ENCODE measurements at places on chromosomes 5 and 9.

DNA sequence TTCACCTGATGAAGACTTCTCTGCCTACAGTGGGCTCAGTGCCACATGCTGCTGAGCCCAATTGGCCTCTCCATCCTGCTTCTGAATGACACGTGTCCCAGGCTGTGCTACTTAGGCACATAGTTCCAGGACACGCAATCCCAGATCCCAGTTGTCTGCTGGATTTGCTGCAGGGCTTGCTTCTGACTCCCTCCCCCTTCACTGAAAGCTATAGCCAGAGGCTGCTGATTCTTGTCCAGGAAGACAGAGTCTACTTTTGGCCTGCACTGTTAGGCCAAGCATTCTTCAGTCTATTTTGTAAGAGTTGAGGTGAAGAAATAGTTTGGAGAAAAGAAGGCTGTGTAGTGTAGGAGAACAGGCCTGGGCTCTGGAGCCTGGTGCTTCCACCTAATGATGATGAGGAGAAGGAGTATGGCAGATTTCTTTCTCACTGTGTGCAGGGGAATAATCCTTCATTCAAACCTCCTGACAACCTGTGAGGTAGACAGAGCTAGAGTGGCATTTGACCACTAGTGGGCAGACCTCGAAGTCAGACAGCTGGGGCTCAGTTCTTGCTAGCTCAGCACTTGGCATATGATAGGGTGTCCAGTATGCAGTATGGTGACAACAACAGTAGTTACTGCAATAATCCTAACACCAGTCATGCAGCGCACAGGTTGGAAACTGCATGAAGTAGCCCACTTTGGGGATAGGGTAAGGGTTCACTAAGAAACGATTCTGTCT, 19.5 kb upstream of the ASPN start:
- DNase-seq: peak; percentile 45

- DNase-seq: no peak
Measured at GRCh38 chr9:4784403-4784802, 8.3 kb upstream of the RCL1 start.

GRCh38 chr5:80116465-80116864, 81.3 kb downstream of the THBS4 start:
- no peak for DNase-seq

GRCh38 chr9:11542781-11543180, 930.0 kb upstream of the PTPRD start:
- no peak for DNase-seq

DNA sequence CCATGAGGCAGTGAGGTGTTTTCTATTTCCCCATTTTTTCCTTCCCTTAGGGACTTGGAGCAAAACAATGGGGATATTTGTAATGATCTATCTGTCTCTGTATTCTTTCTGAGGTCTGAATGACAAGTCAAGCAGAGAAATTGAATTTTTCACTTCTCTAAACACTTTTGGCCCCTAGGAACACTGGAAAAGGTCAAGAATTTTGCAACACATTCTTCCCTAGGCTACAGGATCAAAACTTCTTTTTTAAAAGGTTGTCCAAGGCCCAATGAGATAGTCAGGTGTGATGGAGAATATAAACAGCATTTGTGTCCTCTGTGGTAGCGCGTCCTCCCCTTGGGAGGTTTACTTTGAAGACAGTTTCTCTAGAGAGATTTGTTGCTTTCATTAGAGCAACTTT, 620.5 kb downstream of the TLR4 start:
- no peak for DNase-seq

DNA sequence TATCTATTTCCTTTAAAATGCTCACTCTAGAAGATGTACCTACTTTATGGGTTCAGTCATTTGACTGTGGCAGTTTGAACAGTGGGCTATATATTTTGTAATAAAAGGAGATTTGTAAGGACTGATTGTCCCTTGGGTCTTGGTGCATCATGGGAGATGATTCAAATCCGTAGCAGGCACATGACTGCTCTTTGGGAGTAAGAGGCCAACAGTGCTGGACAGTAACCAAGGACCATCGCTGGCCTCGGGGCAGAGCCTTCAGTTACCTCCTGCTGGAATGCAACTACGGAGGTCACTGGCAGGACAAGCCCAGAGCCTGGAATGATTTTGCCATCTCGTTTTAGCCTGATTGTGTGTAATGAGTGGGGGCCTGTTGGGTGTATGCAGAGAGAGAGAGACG, 7.0 kb upstream of the MAMDC2 start:
- no peak for DNase-seq

DNA sequence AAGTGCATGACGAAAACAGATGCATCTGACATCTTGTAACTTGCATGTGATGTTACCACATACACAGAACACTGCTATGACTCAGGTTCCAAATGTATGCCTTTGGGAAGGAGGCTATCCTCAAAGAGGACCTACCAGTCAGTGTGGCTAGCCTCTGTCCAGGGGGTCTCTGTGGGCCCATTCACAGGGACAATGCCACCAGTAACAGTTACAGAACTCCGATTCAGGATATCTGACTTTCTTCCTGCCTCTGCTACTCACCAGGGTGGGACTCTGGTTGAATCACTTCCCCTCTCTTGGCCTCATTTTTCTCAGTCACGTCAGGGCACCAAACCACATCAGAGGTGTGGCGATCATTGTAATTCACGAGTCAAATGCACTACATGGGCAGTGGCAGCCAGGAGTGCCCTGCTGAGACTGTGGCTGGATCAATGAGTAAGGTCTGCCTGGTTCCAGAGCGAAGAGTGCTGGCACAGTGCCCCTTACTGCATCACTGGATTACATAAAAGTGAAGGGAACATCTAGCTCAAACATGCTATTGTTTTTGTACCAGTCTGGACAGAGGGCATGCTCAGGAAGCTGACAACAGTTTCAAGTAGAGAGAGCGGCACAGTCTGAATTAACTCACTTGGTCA, 13.2 kb downstream of the ATOX1 start:
- DNase-seq: peak; percentile 97

- no peak for DNase-seq
Measured at GRCh38 chr5:175745210-175745609, 87.3 kb downstream of the HRH2 start.

- peak; percentile 33 for DNase-seq
Measured at GRCh38 chr9:69573651-69574050, 98.5 kb downstream of the APBA1 start.

DNA sequence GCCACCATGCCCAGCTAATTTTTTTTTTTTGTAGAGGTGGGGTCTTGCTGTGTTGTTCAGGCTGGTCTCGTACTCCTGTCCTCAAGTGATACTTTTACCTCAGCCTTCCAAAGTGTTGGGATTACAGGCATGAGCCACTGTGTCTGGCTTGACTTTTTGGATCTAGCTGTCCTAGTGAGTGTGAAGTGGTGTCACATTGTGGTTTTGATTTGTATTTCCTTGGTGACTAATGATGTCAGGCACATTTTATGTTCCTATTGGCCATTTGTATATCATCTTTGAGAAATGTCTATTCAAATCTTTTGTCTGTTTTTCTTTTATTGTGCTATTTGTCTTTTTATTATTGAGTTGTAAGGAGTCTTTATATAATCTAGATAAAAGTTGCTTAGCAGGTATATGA, 53.5 kb upstream of the MCCC2 start:
- no peak for DNase-seq

GRCh38 chr5:71828291-71829040, 109.4 kb downstream of the CARTPT start:
- peak; percentile 45 for DNase-seq

Measured in RWPE1 (cell line).